Hematopoietic multipotent progenitor cell treated with erythropoietin and hydrocortisone succinate and interleukin-3 and kit ligand, for 8 days (in vitro differentiated cells): ENCODE measurements at places on chromosomes 11 and 22.

- DNase-seq: no peak
These were observed 102.7 kb downstream of the BCR start for GRCh38 chr22:23282986-23283385.

DNA sequence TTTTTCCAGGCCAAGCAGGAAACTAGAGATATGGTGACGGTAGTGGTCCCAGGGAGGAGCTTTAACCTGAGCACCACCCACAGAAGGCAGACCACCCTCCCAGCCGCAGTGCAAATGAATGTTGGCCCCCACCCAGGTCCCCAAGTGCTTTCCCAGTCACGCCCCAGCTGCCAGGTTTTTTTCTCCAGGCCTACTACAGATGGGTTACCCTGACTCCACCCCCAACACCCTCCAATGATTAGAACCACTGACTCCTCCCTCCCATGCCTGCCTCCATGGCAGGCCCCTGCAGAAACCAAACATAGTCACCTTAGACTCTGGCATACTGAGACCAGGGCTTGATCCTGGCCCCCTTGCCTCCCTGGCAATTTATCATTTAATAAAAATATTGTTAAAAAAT lies 58.7 kb upstream of the CHST1 start:
- DNase-seq: no peak

DNA sequence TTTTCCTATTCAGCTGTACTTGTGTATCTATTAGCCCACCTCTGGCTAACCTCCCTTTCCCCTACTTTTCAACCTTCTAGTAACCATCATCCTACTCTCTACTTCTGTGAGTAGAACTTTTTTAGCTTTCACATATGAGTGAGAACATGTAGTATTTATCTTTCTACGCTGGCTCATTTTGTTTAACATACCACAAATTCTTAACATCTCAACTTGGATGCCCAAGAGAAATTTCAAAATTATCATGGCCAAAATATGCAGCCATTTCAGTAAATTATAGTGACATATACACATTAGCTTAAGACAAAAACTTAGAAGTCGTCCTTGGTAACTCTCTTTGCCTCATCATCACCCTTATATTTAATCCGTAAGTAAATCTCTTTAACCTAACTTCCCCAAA lies 34.7 kb downstream of the LUZP2 start:
- DNase-seq: no peak

DNA sequence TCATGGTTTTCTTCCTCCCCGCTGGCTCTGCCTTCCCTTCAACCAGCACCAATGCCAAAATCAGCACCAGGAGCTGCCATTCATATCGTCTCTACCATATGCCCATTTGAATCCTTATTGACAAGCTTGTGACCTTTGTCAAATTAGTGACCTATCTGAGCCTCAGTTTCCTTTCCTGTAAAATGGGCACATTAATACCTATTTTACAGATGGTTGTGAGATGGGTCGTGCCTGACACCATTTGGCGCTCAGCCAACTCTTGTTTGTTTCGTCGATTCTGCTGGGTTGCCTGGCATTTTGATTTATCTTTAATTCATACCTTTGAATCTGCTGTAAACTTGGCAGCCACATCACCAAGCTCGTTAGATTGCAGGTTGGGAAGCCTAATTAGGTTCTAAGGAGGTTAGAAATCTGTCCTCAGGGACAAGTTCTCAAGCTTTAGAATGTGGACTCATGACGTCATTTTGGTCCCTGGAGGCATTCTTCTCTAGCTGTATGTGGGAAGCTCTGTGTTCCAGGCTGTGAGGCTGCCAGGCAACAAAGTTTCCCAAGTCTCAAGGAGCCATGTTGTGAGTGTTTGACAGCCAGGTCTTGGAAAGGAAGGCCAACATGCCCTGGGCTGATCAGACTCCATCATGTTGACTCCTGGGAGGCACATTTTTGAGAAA lies 61.0 kb downstream of the RPS6KA4 start:
- no peak for DNase-seq

DNA sequence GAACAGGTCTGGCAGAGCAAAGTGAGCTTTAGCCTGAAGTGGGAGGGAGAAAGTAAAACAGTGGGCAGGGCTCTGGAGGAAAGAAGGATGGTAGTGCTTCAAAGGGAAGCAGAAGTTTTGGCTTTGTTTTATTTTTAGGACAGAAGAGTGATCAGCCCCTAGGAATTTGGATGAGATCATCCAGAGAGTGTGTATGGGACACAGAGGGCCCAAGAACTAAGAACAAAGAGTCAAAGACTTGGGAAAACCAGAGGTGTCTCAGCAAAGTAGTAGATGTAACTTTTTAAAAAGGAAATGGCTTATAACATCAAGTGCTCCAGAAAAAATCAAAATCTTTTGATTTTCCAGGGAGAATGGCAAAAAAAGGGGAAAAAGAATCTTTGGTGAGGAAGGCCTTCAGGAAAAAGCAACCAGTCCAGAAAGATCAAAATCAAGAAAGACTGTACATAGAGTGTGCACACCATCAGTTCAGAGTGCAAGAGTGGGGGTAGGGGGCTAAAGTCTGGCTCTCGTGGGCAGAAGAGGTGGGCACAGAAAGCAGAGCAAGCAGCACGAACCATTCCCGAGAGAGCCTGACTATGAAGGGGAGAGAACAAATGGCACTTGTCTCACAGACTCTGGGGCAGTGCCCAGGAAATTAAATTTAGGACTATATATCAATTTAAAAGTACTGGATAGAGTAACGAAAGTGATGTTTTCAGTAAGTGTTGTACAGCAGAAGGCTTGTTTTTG lies 30.0 kb downstream of the MAPK1 start:
- no peak for DNase-seq

DNA sequence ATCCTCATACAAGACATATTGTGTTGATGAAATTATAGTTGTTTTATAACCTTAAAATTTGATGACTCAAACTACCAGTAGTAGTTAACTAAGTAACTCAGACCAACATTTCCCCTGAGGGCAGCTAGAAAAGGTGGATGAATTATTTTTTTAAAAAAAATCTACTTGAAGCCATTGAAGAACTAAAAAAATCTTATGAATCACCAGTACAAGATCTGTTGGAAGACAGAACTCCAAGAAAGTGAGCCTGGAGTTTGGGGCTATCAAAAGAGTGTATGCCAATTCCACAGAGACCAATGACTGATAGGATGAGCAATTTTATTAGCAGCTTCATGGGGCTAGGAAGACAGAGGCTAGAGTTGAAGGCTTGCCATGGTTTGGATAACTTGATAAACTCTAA lies 72.4 kb downstream of the CYP2R1 start:
- DNase-seq: no peak

DNA sequence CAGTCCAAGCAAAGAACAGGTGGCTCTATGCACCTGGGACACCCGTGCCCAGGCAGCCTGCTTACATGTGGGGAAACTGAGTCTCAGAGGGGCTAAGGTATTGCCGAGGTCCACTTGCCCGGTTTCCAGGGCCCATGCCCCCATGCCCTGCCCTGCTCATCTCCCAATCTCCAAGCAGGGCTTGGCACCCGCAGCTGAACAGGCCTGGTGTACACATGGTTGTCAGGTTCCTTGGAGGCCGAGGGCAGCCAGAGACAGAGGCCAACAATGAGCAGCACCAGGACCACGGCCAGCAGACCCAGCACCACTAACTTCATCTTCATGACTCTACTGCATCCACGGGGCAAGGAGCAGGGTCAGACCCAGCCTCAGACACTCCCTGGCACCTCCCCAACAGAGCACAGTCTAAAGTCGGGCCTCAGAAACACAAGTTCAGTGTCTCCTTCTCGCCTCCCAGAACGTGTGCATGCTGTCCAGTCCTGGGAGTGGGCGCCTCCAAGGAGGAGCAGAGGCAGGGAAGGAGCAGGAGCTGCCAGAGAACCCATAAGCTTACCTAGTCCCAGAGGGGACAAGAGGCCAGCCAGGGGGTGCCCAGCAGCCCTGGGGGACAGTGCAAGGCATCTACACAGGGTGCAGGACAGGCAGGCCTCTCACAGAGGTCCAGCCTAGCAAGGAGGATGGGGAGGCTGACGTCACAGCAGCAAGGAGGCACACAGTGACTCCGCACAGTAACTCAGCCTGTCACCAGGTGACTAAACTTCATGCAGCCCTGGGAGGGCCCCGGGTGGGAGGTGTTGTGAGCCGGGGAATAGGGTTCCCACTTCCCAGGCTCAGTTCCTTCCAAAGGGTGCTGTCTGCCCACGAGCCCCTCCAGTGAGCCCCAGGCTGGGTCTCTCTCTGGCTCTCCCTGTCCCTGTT lies 20.2 kb upstream of the RGL4 start:
- no peak for DNase-seq

DNA sequence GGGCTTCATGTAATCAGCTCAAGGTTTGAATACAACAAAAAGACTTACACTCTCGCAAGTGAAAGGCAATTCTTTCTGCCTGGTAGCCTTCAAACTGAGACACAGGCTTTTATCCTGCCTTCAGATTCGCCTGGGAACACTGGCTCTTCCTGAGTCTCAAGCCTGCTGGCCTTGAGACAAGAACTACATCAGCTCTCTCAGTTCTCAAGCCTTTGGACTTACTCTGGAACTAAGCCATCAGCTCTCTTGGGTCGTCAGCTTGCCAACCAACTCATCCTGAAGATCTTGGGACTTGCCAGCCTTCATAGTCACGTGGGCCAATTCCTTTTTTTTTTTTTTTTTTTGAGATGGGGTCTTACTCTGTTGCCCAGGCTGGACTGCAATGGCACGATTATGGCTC lies 35.7 kb upstream of the LRRC10B start:
- no peak for DNase-seq

- DNase-seq: no peak
These were observed 56.4 kb downstream of the SNX19 start for GRCh38 chr11:130859886-130860285.

DNA sequence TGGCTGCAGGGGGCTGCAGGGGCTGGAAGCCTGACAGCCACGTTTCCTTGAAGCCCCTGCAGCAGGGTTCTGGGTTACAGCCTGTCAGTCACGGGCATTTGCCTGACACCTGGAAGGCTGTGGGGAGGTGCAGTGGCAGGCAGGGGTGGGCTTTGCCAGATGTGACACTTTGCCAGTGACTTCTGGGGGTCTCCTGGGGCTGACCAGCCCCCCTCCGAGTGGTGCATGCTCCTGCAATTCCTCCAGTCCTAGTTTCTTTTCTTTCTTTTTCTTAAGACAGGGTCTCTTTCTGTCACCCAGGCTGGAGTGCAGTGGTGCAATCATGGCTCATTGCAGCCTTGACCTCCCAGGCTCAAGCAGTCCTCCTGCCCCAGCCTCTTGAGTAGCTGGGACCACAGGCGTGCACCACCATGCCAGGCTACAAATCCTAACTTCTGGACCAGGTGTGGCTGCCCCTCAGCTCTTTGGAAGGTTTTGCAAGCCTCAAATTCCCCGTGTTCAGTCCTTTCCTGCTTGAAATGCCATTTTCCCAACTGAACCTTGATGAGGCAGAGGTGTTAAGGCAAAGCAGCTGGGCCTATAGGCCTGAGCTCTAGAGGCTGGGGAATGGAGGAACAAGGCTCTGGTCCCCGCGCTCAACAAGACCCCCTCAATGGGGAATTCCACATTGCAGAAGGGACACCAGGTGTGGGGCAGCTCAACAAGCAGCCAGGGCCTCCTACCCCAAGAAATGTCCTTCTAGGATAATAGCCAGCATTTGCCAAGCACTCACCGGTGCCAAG lies 20.2 kb upstream of the CHKA start:
- DNase-seq: peak; percentile 13

GRCh38 chr11:7563281-7563680 lies 49.5 kb downstream of the PPFIBP2 start:
- DNase-seq: no peak

- no peak for DNase-seq
These were observed 2.4 kb downstream of the DRD4 start for GRCh38 chr11:639332-639955.

DNA sequence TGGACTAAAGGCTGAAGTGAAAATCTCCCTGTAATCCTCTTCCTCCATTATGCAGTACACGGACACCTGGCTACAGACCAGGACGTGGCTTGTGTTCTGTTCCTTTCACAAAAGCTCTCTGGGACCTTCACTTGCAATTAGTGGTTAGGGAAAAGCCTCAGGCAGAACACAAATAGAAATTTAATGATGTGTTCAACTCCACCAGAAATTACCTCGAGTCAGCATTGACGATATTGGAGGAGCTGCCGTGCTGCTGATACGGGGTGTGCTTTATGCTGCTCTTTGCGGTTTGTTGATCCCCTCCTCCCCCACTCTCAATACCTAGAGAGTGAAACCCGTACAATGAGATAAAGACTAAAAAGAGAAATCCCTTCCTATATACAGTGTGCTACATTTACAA lies 48.9 kb downstream of the POLD3 start:
- no peak for DNase-seq

DNA sequence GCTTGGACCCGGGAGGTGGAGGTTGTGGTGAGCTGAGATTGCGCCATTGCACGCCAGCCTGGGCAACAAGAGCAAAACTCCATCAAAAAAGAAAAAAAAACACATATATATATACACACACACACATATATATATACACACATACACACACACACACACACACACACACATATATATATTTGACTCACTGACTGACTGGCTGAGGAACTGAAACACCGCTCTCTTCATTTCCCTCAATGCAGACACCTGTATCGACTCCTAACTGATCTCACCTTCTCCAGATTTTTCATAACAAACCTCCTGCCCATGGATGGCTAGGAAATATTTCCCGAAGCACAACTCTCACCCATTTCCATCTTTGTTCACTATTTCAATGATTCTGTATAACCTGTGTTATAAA lies 140.7 kb upstream of the ANO3 start:
- DNase-seq: no peak

DNA sequence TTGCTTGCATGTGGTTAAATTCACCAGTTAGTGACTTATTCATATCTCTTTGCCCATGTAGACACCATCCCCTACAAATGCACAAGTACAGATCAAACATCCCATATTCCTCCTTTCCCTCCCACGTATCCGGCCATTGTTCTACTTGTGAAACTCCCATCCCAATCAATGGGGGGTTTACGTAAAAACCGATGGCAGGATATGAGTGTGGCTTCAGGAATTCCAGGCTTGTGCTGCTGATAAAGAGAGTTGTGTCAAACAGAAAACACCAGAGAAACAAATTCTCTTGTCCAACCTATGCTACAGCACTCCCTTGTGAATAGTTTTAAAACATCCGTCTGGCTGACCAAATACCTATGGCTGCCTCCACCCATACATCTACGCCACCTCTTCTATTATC lies 15.5 kb downstream of the FLI1 start:
- DNase-seq: no peak

GRCh38 chr11:122342089-122342744 lies 226.2 kb upstream of the BLID start:
- no peak for DNase-seq

- DNase-seq: no peak
These were observed 33.0 kb downstream of the PI4KA start for GRCh38 chr22:20825624-20826023.

- DNase-seq: no peak
These were observed 569.3 kb downstream of the MIAT start for GRCh38 chr22:27226666-27227065.

DNA sequence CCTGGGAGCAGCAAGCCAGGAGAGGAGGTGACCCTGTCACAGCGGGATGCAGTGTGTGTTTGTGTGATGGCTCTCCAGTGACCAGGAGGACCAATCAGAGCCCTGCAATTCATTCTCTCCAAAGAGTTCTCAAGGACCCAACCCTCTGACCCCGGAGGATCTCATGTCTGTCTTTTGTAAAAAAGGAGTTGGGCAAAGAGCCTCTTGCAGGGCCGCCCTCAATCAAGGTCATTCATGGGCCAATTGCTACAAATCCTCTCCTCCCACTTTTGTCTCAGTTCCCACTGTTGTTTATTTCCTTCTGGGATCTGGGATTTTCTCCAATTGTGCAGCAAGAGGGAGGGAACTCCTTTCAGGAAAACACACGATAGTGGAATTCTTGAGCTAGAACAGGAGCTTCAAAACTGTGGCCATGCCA lies 4.0 kb downstream of the TECTA start:
- no peak for DNase-seq
